ENCODE measurements at places on chromosomes 1 and 21.
A peak's percentile ranks its signal among the peaks of the same experiment; 100 is the strongest.

- DNase-seq, result no peak
These were observed 819 bp downstream of the SLC25A34 start for GRCh38 chr1:15736892-15737261.

DNA sequence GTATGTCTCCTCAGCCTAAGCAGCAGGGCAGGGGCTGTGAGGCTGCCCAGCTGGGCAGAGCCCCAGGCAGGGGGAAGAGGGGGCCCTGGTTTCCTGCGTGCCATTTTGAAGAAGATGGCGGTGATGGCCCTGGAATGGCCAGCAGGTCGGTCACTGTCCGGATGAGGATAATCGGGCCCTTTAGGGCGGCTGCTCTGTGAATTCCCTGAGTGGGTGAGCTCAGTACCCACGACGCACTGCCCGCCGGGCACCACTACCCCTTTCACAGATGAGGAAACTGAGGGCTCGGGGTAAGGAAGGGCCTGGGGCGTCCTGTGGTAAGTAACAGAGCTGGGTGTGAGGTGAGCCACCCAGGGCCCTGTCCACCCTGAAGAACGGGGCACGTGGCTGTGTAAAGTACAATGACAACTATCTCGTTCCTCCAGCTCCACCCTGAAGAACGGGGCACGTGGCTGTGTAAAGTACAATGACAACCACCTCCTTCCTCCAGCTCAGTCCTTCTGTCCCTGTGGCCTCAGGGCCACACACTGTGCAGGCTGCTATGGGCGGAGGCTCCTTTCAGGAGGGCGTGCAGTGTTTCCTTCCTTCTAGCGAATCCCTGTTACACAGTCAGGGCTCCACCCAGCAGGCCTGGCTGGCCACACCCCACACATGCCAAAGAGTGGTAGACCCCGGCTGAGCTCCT is 23.2 kb downstream of the ITGB2 start:
- DNase-seq, result no peak

GRCh38 chr1:225458222-225458631 is 30.4 kb upstream of the LBR start:
- no peak for DNase-seq

DNA sequence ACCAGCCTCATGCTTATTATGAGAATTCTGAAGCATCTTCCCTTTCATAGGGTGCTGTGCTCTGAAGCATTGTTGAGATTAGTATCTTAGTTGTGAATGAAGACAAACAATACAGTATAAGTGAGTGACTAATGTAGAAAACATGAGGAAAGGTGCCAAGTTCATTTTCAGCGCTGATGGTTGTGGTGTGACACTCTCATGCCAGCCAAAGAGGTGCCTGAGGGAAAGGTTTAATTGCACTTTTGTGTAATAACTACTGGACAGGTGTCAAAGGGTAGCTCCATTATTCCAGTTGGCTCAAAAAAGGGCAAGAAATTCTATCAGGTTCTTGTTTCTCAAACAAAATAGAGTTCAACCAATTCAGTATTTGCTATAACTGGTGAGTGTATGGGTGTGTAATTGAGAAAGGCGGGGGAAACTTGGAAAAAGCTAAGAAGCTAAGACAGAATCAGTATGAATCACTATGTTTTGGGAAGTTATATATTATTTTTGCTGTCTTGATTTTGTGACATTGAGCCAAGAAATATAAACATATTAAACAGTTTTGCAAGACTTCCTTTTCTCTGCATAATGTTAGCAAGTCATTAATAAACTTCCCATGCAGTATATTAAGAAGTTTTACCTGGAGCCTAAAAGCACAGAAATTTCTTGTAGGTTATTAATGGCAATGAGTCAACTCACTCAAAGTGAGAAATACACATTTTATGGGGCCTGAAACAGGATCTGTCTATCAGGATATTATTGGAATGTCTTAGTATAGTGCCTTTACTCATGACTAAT is 31.8 kb downstream of the KCNK2 start:
- DNase-seq, result no peak

DNA sequence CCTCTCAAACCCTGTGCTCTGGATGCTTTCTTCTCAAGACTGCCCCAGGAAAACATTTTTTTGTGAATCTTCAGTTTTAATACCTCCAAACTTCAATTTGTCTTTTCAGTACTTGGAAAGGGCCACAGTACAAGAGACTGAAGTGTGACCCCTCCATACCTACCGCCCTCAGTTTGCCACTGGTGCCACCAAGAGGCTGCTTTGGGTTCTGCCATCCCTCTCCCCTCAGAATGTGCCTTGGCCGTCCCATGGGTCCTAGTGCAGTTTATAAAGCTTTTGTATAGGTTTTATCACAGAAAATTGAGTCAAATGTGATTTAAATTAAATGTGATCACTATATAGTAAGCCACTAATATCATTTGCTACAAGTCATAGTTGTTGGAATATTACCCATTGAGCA is 60.8 kb upstream of the PGD start:
- peak; percentile 48 for DNase-seq
